ENCODE measurements at places on chromosomes 12 and 14. TPM values are rescaled to one million over a fixed set of nuclear protein-coding genes. Genes with fewer than 3 reads are reported as not detected.

Gene MEG3
- 32.5 TPM for total RNA-seq

Gene STON2
- not detected for total RNA-seq

Gene ITGB7
- under 0.01 TPM for total RNA-seq

Gene SLCO1A2
- total RNA-seq = not detected

Gene RILPL1
- total RNA-seq = 14.2 TPM

Gene ANKRD33
- not detected for total RNA-seq

Gene LRTM2
- not detected for total RNA-seq

Gene DBX2
- total RNA-seq = not detected

Gene REP15
- total RNA-seq = 2.5 TPM

Gene GALNT16
- 0.28 TPM for total RNA-seq

Gene SLC8A3
- under 0.01 TPM for total RNA-seq

Gene OASL
- total RNA-seq = under 0.01 TPM

Gene FAM222A
- total RNA-seq = under 0.01 TPM

Gene ADAMTS20
- not detected for total RNA-seq

Gene PTPRB
- total RNA-seq = 6.5 TPM

Gene FSCB
- total RNA-seq = not detected

Gene MUCL1
- not detected for total RNA-seq

Gene NPFF
- total RNA-seq = not detected

Gene FAM234B
- 8.6 TPM for total RNA-seq

Gene RILPL2
- total RNA-seq = 2.2 TPM
